ENCODE measurements at places on chromosomes 4 and X.

DNA sequence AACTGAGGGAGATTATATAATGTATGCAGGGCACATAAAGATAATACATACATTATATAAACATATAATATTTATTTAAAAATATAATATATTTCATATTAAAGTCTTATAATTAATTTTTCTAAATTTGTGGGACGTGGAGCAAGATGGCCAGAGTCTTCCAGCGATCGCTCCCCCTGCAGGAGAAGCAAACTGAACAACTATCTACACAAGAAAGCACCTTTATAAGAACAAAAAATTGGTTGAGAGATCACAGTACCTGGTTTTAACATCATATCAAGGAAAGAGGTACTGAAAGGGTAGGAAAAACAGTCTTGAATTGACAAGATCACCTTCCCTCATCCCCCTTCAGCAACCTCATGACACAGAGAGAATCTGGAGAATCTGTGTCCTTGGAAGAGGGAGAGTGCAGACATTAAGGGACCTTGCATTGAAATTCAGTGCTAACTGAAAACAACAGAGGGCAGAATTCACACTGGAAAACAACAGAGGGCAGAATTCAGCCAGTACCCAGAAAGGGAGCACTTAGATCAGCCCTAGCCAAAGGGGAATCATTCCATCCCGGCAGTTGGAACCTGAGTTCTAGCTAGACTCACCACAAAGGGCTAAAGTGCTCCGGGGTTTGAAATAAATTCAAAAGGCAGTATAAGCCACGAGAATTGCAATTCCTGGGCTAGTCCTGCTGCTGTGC, 262.5 kb upstream of the NDST3 start:
- no peak for DNase-seq

GRCh38 chr4:174352061-174352819, 68.5 kb downstream of the CEP44 start:
- no peak for DNase-seq

DNA sequence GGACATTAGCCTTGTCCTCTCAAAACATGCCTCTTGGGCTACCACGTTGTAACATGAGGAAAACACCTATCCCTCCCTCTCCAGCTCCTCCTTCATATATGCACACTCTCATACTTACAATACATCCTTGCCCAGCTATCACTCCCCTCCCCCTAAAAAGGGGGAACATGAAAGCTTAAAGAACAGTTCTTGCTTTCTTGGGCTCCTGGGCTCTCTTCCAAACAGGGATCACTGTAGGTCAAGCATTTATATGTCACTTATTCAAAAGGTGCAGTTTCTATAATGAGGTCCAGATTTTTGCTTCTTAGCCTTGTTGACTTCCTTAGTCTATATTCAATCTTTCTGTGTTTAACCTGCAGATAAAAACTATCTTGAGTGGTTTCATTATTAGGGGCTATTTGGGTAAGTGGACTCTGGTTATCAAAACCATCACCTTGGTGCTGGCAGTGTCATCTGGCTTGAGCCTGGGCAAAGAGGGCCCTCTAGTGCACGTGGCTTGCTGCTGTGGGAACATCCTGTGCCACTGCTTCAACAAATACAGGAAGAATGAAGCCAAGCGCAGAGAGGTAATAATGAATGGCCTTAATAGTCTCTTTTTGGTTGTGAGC, 119.4 kb downstream of the AKAP4 start:
- DNase-seq, result no peak

- no peak for DNase-seq
These were observed 671.5 kb upstream of the GRIA3 start for GRCh38 chrX:122512561-122513072.

DNA sequence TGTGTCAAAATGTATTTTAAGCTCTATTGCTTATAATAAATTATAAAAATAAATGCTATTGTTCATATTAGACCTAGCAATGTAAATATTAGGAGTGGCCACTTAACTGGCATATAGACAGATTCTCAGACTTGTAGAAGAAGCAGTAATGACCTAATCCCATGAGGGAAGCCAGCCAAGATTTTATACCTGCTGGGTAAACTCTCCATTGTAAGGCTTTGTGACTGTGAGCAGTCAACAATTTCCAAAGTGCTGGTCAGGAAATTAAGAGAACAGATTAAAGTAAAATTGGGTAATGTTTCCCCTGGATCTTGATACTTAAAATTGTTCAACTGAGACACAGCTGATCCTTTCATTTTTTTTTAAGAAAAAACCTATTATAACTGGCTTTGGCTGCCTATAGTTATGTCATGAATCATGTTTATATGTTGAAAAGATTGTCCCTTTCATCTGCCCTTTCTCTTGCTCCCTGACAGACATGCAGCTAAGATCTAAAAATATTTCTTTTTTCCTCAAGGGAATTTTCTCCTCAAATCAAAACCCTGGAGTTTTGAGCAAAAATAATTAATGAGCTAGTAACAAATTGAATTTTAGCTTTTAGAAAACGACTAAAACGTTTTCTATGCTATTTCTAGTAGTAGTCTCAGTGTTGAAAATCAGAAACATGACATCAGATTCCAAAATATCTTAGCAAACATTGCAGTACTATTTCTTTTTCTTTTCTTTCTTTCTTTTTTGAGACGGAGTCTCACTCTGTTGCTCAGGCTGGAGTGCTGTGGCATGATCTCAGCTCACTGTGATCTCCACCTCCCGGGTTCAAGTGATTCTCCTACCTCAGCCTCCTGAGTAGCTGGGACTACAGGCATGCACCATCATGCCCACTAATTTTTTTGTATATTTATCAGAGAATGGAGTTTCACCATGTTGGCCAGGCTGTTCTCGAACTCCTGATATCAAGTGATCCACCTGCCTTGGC, 77.9 kb downstream of the ADGRL3 start:
- no peak for DNase-seq

DNA sequence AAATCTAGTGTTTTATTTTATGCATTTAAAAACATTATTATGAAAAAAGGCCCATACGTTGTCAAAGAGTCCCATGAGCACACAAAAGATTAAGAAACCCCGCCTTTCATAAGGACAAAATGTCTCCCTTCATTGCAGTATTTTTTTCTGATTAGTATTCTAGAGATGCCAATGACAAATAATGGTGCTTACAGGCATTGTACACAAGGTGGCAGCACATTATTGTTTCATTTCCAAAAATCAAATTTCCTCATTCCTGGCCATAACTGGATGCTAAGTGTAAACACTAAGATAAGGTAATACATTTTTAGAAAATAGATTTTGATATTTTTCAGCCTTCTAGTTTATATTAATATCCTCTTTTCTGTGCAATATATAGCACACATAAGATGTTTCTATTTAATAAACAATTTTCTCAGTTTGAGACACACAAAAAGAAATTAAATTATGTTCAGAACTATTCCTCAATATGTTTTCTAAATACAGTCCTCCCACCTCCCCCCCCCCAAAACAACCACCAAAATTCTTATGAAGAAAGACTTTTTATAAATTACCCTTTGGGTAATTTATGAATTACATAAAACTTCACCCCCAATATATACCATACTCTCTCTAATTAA, 47.7 kb downstream of the TIGD2 start:
- no peak for DNase-seq

GRCh38 chr4:40238700-40239548, 42.1 kb downstream of the RHOH start:
- peak; percentile 47 for DNase-seq

DNA sequence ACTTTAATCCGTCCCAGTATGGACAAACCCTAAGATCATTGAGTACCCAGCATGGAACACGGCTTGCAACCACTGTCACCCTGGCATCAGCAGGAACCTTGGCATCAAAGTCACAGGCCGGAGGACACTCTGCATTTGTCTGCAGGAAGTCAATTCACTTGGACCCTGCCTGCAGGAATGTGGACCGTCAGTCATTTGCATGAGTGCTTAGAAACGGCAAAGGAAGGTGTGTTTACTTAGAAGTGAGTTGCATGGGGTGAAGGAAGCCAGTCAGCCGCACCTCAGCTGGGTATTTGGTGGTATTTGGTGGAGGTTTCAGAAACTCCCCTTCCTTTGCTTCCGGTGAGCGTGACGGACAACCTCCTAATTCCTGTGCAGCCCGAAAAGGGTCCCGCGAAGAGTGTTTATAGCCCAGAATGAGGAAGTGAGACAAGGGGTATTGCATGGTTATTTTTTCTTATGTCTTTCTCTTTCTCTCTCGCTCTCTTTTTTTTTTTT, 15.5 kb downstream of the P2RY8 start:
- DNase-seq, result no peak

DNA sequence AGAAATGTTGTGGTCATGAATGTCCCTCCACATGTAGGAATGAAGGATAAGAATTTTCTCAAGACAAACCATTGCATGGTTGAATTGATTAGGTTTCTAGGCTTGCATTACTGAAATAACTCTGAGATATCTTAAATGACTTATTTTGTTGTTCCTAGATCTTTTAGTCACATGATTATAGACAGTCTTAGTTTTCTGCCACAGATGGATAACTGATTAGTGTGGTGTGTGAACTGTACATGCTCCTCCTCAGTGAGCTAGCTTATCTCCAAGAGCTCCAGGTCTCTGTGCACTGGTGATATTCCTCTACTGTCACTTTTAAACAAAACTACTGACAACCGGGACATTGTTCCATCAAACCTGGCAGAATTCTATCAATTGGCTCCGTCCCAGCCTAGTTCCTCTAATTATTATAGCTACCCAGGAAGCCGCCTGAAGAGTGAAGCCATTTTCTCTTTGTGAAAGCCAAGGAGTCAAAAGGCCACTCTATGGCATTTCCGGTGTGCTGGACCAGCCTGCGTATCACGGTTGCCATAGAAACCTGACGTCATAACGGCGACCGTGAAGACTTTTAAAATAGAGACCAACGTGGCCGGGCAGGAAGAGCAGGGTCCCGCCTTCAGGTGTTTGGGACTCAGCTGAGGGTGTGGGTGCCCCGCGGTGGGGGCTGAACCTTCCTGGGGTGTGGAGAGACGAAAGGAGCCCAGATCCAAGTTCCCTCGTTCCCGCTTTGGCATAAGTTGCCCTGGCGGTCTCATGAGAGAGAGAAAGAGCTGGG, 28.1 kb downstream of the BEX3 start:
- no peak for DNase-seq

DNA sequence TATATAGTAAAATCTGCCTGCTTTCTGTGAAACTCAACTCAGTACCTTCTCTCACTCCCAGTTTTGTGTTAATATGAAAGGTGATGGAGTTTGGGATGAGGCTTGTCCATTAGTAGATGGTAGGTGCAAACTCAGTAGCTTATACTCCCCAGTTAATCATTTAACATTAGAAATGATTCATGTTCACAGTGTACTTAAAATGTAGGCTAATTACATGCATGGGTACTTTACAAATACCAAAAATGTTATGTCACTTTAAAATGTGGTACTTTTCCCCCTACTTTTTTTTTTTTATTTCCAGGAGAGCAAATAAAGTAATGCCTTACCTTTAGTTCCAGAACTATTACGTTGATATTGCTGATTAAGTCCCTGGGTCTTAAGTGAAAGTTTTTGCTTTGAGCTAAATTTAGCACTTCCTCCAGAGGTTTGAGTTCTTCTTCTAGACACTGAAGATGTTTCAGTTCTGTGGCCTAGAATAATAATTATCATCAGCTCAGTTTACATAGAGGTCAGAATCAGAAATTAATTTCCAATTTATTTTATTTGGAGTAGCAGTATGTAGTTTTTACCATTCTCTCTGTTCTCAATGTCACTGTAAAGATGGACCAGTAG, 3.0 kb downstream of the IL2 start:
- DNase-seq, result no peak

GRCh38 chrX:72141372-72142004, 9.8 kb upstream of the RTL5 start:
- DNase-seq, result no peak

DNA sequence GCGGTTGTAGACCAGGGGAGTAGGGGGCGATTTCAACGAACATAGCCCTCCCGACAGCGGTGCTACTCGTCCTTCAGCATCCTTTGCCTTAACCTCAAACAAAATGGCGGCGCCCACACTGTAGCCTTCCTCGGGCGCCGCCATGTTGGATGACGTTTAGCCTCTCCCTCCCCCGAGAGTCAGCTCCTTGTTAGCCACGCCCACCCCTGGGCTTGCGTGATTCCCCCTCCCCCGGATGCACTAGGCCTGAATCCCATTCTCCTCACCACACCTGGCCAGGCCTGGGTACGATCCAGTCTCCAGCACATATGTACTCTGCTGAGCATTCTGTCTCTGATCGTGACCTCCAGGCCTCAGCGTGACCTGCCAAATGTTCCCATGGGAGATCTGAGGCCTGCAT, 49.0 kb upstream of the ZNF157 start:
- DNase-seq, result no peak

GRCh38 chr4:41236508-41236907, 20.2 kb upstream of the UCHL1 start:
- no peak for DNase-seq

DNA sequence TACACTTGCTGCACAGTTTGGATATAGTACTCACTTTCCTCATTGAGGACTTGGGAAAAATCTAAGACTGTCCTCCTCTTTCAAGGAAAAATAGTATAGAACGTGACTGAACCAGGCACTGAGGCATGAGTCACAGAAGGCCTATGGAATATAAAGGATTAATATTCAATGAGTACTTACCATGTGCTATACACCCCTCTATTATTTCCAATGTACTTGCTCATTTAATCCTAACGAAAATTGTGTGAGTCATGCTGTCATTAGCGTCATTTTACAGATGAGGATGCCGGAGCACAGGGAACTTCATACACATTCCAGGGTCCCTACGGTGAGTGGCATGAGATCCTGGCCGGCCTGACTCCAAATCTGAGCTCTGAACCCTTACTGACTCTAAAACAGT, 2136.2 kb upstream of the TENM3 start:
- no peak for DNase-seq

- DNase-seq, result no peak
These were observed 49.0 kb downstream of the HTN1 start for GRCh38 chr4:70099206-70099605.

- no peak for DNase-seq
These were observed 56.1 kb downstream of the PLS3 start for GRCh38 chrX:115616943-115617563.

GRCh38 chrX:18894156-18894555, 89.8 kb downstream of the PHKA2 start:
- DNase-seq, result no peak

GRCh38 chrX:103063191-103063845, 653 bp downstream of the BEX1 start:
- no peak for DNase-seq

GRCh38 chr4:164438321-164438720, 315.6 kb upstream of the SMIM31 start:
- DNase-seq, result no peak

DNA sequence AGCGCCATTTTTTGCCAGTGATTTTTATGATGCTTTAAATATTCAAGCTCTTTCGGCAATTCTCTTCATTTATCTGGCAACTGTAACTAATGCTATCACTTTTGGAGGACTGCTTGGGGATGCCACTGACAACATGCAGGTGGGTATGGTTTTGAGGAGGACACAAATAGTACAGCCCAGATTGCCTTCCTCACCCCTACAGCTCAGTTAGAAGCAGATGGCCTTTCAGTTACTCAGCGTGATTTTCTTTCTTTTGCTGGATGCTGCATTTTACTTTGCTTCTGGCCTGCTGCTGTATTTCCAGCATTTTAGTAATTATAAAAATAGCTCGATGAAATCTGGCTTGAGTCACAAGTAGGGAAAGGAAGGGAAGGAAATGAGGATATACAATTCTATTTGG, 114.7 kb downstream of the SLC4A4 start:
- no peak for DNase-seq

GRCh38 chr4:95549246-95550114, 707 bp upstream of the UNC5C start:
- no peak for DNase-seq
